ENCODE measurements at places on chromosomes 16 and 17. TPM values are rescaled to one million over a fixed set of nuclear protein-coding genes. Genes with fewer than 3 reads are reported as not detected.

MT1G gene
- total RNA-seq = 4.8 TPM

PIRT gene
- total RNA-seq = 0.38 TPM

HNF1B gene
- 19.0 TPM for total RNA-seq

TRPV2 gene
- total RNA-seq = 1.7 TPM

RHBDL1 gene
- 2.2 TPM for total RNA-seq

GRCh38 chr17:3678821-3679530 lies 10.4 kb downstream of the EMC6 start:
- no peak for DNase-seq

DNA sequence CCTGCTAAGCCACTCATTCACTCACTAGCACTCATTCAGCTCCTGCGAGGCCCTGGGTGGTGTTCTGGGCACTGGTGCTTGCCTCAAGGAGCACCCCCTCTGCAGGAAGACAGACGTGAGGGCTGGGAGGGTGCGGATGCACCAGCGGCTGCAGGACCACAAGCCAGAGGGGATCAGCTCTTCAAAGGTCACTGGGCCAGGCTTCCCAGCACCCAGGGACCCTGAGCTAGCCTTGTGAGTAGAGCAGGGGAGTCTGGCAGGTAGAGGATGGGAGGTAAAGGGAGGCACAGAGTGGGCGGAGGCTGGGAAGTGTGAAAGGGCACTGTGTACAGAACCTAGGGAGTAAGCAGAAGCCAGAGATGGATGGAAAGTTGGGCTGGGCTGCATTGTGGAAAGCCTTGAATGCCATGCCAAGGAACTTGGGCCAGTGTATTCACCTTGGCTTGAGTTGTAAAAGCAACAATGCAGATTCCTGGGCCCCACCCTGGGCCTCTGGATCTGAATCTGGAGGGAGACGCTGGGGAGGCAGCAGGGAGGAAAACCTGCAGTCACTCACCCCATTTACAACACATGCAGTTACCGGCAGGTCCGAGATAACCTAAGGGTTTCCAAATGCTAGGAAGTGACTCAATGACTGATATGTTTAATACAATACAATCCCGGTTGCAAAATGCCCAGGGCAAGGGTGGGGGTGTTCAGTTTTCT lies 1.7 kb downstream of the IL4R start:
- DNase-seq = no peak

DNA sequence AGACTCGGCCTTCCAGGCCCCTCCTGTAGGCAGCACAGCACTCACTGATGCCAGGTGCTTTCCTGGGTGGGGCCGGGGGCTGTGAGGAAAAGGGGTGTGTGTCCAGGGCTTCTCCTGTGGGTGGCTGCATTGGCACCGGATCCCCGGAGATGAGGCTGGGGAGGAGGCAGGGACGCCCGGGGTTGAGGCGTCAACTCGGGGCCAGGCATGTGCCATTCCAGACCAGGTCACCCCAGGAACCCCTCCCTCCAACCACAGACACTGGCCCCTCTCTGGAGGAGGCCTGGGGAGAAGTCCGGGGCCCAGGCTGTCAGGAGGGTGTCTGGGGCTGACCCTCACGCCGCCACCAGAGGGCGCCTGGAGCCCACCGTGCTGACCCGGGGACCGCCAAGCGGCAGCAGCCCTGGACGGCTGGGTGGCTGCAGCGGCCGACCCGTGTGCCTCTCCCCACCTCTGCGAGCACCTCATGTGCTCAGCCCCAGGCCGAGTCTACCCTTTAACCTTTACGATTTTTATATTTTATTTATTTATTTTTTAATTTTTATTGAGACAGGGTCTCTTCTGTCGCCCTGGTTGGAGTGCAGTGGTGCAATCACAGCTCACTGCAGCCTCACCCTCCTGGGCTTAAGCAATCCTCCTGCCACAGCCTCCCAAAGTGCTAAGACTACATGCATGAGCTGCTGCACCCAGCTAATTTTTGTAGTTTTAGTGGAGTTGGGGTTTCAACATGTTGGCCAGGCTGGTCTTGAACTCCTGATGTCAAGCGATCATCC lies 3.2 kb upstream of the METRN start:
- peak; percentile 88 for DNase-seq

- no peak for DNase-seq
Measured at GRCh38 chr17:61795546-61795945, 67.8 kb downstream of the BRIP1 start.

DNA sequence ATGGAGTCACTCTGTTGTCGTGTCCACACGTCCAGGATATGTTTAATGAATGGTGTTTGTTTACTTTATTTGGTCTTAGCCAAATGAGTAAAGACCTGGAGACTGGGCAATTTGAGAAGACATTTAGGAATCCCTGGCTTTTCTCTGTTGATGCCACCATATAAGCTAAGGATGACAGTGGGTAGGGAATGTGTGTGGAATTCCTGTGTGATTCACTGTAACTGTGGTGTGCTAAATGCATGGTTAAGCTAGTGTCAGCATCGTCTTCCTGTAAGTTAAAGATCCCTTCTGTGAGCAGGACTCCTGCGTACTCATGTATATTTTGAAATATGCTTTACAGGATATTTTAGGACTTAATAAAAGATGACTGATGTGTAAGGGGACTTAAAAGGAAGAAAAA lies 26.4 kb downstream of the GOSR1 start:
- no peak for DNase-seq

- DNase-seq = no peak
Measured at GRCh38 chr16:85142771-85143211, 30.5 kb upstream of the CIBAR2 start.

DNA sequence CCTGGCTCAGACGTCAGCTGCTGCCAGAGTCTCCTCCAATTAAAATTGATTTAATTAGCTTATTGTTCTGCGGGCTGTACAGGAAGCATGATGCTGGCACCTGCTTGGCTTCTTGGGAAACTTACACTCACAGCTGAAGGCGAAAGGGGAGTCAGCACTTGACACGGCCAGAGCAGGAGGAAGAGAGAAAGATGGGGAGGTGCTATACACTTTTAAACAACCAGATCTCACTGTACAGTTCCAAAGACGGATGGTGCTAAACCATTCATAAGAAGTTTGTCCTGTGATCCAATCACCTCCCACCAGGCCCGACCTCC lies 1.4 kb upstream of the PRDM7 start:
- no peak for DNase-seq

DNA sequence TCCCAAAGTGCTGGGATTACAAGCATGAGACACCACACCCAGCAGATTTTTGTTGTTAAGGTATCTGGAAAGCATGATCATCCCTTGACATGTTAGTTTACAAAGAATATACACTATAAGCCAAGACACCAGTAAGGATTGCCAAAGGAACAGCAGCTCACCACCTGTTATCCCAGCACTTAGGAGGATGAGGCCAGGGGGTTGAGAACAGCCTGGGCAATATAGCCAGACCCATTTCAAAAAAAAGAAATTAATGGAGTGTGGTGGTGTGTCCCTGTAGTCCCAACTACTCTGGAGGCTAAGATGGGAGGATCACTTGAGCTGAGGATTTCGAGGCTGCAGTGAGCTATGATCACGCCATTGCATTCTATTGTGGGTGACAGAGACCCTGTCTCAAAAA lies 5.1 kb downstream of the ANKRD40CL start:
- DNase-seq = no peak

- DNase-seq = no peak
Measured at GRCh38 chr17:50079334-50080095, 15.6 kb upstream of the PDK2 start.

GRCh38 chr16:59510008-59510424 lies 775.9 kb upstream of the GOT2 start:
- no peak for DNase-seq

- DNase-seq = peak; percentile 93
Measured at GRCh38 chr17:39952680-39953470, 9.9 kb upstream of the GSDMA start.
